ENCODE measurements at places on chromosomes 3 and 15. TPM values are rescaled to one million over a fixed set of nuclear protein-coding genes. Genes with fewer than 3 reads are reported as not detected.

The PLSCR5 gene
- total RNA-seq = not detected

The ZPLD1 gene
- not detected for total RNA-seq

The TNK2 gene
- 59.9 TPM for total RNA-seq

The TMEM266 gene
- total RNA-seq = 0.14 TPM

GRCh38 chr3:160395297-160395696 is 3.7 kb downstream of the IFT80 start:
- no peak overlapping the region for H3K27ac ChIP-seq
- H3K4me1 ChIP-seq = peaks cover 22% of the 10 kb centered on the region
- DNase-seq = no peak
- no peak overlapping the region for H3K4me3 ChIP-seq

- peaks cover 28% of the 10 kb centered on the region for H3K4me1 ChIP-seq
- H3K27me3 ChIP-seq = no peaks in the 10 kb centered on the region
- no peaks in the 10 kb centered on the region for H3K36me3 ChIP-seq
- no peak overlapping the region for H3K27ac ChIP-seq
- no peak for DNase-seq
Observed at GRCh38 chr15:91521548-91521947, 332.0 kb upstream of the SLCO3A1 start.

- H3K27ac ChIP-seq = no peak overlapping the region
- H3K27me3 ChIP-seq = no peaks in the 10 kb centered on the region
- H3K4me3 ChIP-seq = no peak overlapping the region
Observed at GRCh38 chr3:9168241-9168741, 81.2 kb downstream of the SRGAP3 start.

GRCh38 chr3:150960708-150961684 is 11.5 kb downstream of the CLRN1 start:
- H3K4me3 ChIP-seq = no peak overlapping the region
- H3K27ac ChIP-seq = no peak overlapping the region
- no peak for DNase-seq

Data from activated CD4-positive, alpha-beta memory T cell treated with anti-CD3 and anti-CD28 coated beads for 36 hours (primary cell).